ENCODE measurements at places on chromosomes 2 and 18.

GRCh38 chr2:128347701-128348539 lies 29.3 kb upstream of the HS6ST1 start:
- DNase-seq, result no peak

DNA sequence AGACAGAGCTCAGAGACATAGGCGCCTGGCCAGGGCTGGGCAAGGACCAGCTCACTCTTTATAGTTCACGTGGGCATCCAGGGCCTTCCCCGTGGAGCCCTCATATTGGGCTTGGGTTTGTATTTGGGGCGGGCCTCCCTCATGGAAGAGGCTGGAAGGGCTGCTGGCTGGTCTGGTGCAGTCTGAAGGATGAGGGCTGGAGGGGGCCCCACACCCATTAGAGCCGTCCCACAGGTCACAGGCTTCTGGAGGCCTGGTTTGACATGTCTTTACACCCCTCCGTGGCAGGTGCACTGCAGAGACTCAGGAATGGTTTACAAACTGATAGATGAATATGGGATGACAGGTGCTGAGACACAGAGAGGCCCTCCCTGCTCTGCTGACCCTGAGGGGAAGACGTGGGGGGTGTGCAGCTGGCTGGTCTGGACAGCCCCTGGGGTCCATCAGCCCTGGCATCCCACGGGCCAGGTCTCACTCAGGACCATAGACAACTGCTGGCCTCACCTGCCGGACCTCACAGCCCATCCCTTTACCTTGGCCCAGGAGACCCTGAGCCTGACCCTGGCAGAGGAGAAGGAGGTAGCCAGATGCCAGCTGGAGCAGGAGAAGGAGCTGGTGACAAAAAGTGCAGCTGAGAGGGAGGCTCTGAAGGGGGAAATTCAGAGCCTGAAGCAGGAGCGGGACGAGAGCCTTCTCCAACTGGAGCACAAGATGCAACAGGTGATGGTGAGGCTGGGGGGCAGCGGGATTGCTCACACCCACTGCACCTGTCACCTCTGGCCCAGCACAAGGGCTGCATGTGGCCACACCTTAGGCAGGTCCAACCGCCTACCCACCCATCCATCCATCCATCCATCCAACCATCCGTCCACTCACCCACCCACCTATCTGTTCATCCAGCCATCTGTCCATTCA lies 43.9 kb downstream of the CROCC2 start:
- DNase-seq, result no peak

GRCh38 chr18:9535430-9535991 lies 60.2 kb downstream of the RALBP1 start:
- no peak for DNase-seq

- DNase-seq, result no peak
Measured at GRCh38 chr2:75071766-75072165, 113.3 kb downstream of the POLE4 start.

GRCh38 chr18:62634458-62634857 lies 80.9 kb upstream of the PHLPP1 start:
- DNase-seq, result no peak

- no peak for DNase-seq
Measured at GRCh38 chr2:241942416-241943208, 73.1 kb downstream of the RTP5 start.

- no peak for DNase-seq
Measured at GRCh38 chr2:169110419-169110818, 41.1 kb downstream of the DHRS9 start.

Measured in stimulated activated CD4-positive, alpha-beta T cell treated with anti-CD3 and anti-CD28 coated beads, Interleukin-15, amount 100 ng/mL, for 48 hours (primary cell).